Left forelimb (tissue), 1 donor: ENCODE measurements at places on chromosomes 7 and 10.

GRCh38 chr10:99654390-99655175 lies 4.7 kb upstream of the ENTPD7 start:
- no peak for DNase-seq

- peak; percentile 92 for DNase-seq
Measured at GRCh38 chr7:100602889-100603725, 944 bp downstream of the PCOLCE start.

DNA sequence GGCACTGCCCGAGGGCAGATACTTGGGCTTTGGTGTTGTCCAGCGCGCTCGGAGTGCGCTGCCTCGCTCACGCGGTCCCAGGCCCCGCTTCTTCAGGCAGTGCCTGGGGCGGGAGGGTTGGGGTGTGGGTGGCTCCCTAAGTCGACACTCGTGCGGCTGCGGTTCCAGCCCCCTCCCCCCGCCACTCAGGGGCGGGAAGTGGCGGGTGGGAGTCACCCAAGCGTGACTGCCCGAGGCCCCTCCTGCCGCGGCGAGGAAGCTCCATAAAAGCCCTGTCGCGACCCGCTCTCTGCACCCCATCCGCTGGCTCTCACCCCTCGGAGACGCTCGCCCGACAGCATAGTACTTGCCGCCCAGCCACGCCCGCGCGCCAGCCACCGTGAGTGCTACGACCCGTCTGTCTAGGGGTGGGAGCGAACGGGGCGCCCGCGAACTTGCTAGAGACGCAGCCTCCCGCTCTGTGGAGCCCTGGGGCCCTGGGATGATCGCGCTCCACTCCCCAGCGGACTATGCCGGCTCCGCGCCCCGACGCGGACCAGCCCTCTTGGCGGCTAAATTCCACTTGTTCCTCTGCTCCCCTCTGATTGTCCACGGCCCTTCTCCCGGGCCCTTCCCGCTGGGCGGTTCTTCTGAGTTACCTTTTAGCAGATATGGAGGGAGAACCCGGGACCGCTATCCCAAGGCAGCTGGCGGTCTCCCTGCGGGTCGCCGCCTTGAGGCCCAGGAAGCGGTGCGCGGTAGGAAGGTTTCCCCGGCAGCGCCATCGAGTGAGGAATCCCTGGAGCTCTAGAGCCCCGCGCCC lies at the start of gene NPY:
TSS of gene NPY (plus strand) at position 294 of the 802 bp plus-strand sequence. CDS start 1,051 bp downstream, outside the sequence.
- peak; percentile 67 for DNase-seq

DNA sequence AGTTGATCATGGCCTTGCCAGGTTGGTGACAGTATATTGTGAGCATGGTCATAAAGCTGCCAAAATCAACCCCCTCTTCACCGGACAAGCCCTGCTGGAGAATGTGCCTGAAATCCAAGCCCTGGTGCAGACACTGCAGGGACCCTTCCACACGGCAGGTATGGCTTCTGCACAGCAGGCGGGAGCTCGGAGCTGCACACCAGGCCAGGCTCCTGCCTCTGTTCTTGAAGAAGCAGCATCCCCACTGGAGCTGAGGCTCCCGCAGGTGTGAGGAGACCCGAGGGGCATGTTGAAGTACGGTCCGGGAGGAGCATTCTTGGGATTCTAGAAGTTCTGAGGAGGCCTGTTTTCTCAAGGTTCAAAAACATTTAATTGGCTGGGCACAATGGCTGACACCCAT lies 12.7 kb downstream of the DHTKD1 start:
- DNase-seq, result no peak

DNA sequence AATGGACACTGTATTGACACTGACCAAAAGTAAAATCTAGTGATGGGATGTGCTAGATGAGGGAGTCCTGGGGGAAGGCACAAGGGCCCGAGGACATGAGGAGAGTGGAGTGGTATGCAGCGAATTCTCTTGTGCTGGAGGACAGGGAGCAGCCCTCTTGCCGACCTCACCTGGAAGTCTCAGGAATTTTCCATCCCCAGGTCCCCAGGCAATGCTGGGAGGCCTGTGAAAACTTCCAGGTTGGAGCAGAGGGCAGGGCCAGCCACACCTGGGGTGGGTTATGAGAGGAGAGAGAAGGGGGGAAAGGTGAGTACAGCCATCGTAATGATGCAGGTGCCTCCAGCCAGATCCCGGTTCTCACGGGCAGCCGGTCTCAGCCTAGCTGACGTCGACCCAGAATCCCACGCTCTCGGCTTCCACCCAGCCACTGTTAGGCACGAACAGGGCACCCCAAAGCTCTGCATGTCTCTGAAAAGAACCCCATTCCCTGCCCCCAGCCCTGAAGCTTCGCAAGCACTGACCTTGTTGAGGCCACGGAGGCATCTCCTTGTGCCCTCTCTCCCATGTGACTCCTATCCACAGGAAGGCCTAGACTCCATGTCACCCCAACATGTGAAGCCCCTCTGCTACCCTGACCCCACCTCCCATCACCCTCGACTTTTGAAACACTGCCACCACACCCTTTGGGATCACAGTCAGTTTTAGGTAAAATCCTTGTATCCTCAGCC lies 239.7 kb upstream of the MYO3A start:
- DNase-seq, result no peak

GRCh38 chr7:52154382-52154781 lies 837.8 kb upstream of the COBL start:
- DNase-seq, result no peak

DNA sequence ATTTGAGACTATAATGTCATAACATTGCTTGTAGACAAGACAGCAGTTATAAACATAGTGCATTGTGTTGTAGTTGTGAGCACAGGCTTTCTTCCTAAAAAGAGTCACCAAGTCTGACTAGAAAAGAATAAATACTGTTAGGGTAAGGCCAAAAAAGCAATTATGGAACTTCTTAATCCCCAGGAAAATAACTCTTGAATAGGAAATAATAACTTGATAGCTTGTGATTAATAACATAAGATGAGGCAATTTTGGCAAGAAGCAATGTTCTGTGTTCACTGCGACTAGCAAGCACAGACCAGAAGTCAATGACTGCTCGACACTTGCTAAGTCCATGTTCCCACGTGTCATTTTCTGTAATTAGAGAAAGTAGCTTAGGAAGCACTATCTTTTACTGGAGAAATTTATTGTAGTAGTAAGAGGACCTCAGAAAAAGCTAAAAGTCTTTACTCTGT lies 97.1 kb downstream of the AGMO start:
- DNase-seq, result no peak

GRCh38 chr7:75966190-75966961 lies 28.0 kb downstream of the TMEM120A start:
- no peak for DNase-seq

- no peak for DNase-seq
Measured at GRCh38 chr10:77268721-77269120, 368.9 kb downstream of the KCNMA1 start.

DNA sequence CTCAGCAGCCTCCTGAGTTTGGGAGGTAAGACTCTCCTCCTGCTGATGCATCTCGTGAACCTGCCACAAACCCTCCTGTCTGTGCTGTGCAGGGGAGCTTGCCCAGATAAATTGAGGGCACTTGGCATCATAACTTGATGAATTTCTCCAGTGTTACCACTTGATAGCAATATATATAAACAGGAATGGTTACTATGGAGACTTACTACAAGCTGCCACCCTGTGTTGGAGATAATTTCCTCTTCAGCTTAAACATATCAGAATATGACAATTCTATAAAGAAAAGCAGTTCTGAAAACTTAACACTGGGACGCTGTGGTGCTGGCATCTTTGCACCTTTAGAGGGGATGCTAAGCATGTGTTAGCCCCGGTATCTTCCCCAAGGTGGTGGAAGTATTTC lies 14.9 kb downstream of the PFKFB3 start:
- no peak for DNase-seq

DNA sequence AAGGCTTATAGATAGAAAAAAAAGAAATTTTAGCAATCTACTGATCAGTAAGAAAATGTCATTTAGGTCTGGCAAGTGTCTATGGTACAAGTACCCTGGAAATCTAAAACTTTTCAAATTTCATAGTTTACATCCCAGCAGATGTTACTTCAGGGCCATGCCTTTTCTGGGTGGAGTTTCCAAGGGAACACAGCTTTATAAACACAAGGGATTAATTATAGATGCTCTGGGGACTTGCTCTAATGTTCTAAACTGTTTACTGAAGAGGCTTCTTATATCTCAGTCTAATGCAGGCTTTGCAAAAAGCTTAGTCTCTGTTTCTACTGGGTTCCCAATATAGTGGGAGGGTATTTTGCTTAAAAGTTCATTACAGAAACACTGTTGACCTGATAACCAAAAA lies 3.1 kb downstream of the CD36 start:
- no peak for DNase-seq

DNA sequence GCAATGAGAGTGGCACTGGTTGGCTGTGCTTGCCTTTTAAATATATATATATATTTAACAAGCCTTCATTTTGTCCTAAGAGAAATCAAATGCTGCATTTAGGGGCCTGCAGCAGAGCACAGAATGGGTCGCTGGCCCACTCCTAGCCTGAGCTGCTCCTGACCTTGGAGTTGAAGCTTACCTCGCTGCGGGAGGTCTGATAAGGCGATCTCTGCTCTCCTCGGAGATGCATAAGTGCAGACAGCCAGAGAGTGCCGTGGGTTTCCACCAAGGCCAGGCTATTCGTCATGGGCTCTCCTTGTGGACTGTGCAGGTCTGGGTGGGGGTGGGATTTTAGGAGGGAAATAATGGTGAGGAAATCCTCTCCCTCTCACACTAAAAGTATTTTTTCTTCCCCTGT lies 99.5 kb upstream of the IKZF1 start:
- DNase-seq, result no peak

GRCh38 chr10:86226781-86227201 lies 139.8 kb downstream of the GRID1 start:
- no peak for DNase-seq

DNA sequence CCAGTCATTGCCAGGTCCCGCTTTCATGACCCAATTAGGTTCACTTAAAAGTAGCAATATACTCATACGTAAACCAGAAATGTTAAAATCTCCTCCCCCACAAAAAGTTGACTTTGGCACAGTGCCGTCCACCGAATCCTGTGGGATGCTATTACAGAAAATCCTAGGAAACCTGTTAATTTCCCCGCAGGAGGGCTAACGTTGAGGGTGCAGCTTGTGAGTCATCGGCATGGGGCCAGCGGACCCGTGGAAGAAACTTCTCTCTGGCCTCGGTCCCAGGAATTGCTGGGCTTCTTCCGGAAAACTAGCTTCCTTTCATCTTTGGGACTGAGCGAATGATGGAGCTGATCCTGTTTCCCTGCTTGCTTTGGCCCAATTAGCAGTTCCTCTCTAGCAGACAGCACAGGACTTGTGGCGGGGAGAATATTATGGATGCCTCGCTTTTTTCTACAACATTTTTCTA lies 13.5 kb downstream of the CRYGN start:
- DNase-seq, result no peak

GRCh38 chr7:918441-919113 lies 35.9 kb downstream of the ADAP1 start:
- no peak for DNase-seq

DNA sequence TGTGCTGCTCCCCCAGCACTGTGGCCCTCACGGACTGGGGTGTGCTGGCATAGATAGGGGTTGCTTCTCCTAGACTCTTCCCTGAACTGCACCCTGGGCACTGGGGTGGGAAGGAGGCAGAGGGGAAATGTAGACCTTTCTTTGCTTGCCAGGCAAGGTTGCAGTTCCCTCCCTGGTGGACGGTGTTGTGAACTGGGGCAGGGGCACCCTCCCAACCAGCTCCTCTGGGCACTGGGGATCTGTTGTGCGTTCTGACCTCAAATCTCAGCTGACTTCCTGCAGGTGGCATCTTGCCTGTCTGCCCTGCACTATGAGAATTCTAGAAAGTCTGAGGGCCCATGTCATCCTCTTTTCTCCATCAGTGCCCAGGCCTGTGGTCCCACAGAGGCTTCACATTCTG lies 53.9 kb downstream of the ARHGAP22 start:
- DNase-seq, result no peak

DNA sequence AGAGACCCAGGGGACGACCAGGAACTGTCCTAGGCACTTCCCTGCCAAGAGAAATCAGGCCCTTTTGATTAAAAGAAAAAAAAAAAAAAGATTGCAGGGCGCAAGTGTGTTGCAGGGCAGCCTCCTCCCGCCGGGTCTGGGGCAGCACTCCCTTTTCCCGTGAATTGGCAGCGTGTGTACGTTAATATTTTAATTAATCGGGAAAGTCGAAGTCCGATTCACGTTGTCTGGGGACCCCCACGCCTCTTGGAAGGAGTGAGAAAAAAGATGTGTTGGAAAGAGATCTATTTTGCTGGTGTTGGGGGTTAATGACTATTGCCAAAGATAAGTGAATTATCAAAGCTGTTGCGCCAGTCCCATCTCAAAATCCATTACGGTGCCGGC lies 1.3 kb upstream of the EBF3 start:
- DNase-seq, result no peak

DNA sequence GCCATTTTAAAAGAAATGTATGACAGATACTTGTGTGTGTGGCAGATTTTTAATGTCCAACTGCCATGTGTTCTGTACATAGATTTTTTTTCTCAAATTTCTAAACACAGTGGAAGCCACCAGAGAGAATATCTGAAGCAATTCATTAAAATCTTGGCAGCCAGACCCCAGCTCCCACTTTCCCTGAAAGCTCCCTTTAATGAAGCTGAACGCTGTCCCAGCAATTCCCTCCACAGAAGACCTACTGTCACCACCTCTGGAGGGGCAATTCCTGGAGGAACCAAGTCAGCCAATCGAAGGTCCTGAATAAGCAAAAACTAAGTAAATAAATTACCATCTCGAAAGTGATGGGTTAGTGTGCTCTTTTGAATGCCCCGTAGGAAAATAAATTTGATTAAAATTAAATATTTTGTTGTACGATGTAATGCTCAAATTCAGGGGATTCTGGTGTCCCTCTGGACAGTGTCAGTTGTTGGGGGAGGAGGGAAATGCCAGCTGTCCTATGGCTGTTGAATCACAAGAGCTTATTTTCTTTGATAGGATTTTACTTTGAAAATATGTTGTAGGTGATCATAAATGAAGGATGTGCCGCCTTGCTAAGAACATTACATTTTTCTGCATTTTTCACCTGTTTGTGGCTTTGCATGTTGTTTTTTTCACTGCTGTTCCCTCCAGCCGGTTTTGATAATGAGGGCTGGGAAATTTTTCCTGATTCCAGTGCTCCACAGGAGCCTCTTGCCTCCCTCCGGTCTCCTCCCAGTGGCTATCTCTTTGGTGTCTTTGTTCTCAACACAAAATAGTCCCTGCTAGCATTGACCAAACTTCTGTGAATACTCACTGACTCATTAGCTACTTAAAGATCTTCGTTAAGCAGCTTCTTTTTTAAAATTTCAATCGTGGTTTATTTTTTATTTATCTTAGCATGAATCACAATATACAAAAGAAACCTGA lies 9.2 kb upstream of the GSAP start:
- DNase-seq, result no peak

GRCh38 chr10:31669357-31669756 lies 259.3 kb downstream of the ARHGAP12 start:
- DNase-seq, result no peak

- DNase-seq, result no peak
Measured at GRCh38 chr10:76974017-76974691, 663.5 kb downstream of the KCNMA1 start.

- DNase-seq, result no peak
Measured at GRCh38 chr7:151017370-151017952, 6.8 kb downstream of the ATG9B start.

DNA sequence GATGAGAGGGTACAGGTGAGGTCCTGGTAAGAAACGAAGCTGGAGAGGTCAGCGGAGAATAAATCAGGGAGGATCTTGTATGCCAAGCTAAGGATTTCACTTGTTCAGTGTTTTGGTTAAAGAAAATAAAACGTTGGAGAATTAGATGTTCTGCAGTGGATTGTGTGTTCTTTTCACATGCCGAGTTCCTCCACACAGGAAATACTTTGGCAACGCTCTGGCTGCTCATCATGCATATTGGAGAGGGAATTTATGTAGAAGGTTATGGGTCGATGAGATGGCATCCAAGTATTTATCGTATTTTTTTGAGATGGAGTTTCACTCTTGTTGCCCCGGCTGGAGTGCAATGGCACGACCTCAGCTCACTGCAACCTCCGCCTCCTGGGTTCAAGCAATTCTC lies 11.0 kb downstream of the RPS24 start:
- no peak for DNase-seq
